ENCODE measurements at places on chromosomes 3 and 15.

- H3K36me3 ChIP-seq: no peaks in the 10 kb centered on the region
- H3K4me1 ChIP-seq: no peaks in the 10 kb centered on the region
- H3K4me3 ChIP-seq: no peak overlapping the region
- no peak overlapping the region for H3K27ac ChIP-seq
- no peak for DNase-seq
These were observed 90.2 kb downstream of the NTRK3 start for GRCh38 chr15:88166082-88166993.

GRCh38 chr15:80750575-80750974 lies 28.6 kb upstream of the CEMIP start:
- no peaks in the 10 kb centered on the region for H3K4me1 ChIP-seq
- H3K27me3 ChIP-seq: no peaks in the 10 kb centered on the region
- no peak overlapping the region for H3K27ac ChIP-seq
- no peaks in the 10 kb centered on the region for H3K36me3 ChIP-seq

DNA sequence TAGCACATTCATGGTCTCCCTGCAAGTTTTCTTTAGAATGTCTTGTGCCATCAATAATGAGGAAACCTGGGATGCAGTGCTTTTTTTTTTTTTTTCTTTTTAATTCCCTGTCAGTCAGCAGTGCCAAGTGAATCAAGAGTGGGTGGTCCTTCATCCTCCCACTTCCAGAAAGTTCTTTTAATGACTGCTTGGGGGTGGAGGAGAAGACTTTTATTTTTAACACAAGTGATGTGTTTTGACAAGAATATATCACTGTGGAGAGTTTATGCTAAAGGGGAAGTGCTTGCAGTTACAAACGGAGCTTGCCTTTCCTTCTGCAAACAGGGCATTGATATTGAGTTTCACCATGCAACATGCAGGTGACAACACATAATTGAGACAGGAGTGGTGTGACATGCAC lies 69.7 kb downstream of the CACNA2D3 start:
- H3K36me3 ChIP-seq: no peaks in the 10 kb centered on the region
- H3K27me3 ChIP-seq: no peaks in the 10 kb centered on the region
- no peak overlapping the region for H3K4me3 ChIP-seq

DNA sequence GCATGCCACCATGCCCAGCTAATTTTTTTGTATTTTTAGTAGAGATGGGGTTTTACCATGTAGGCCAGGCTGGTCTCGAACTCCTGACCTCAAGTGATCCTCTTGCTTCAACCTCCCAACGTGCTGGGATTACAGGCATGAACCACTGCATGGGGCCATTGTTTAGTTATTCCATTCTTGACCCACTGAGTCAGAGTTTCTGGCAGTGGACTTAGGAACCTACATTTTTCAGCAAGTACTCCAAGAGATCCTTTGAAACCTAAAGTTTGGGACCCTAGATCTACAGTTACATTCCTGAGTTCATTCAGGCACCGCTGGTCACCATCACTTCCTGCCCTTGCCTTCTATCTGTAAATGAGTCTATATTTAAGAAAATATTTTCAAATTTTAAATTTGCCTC lies 1.4 kb upstream of the TNFSF10 start:
- DNase-seq: no peak
- H3K4me3 ChIP-seq: no peak overlapping the region
- peaks cover 10% of the 10 kb centered on the region for H3K4me1 ChIP-seq

- H3K4me3 ChIP-seq: peak overlapping the region; percentile 14
- H3K27me3 ChIP-seq: no peaks in the 10 kb centered on the region
- peaks cover 46% of the 10 kb centered on the region for H3K4me1 ChIP-seq
These were observed 4.4 kb downstream of the SH3BP5 start for GRCh38 chr3:15327941-15328340.
